Activated naive CD8-positive, alpha-beta T cell treated with anti-CD3 and anti-CD28 coated beads, Interleukin-2, amount 10 ng/mL, durations not matched to agents 7 days and 5 days (primary cell): ENCODE measurements at places on chromosomes 5 and 9. TPM values are rescaled to one million over a fixed set of nuclear protein-coding genes. Genes with fewer than 3 reads are reported as not detected.

DNA sequence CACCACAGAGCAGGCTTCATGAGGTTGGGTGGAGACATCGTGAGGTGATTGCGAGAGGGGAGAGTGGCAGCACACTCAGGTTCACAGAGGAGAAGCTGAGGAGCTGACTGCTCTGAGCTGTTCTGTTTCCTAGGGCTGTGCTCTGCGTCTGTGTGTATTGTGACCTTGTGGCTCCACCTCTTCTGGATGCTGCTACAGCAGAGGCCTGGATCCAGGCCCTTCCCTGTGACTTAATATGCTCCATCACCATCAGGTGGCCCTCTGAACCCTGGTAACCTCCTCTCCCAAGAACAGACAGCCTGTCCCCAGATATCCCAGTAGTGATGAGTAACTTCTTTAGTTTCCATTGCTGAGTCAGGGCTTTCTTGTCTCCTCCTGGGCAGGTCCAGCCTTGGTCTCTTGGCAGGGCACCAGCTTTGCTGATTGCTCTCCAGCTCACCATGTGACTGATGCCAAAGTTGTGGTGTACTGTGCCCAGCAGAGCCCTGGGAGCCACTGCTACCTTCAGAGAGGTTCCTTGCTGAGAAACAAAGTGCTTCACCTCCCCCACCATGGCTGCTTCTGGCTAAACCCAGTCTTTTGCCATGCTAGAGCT is 212.8 kb upstream of the CHD1 start:
- no peak for DNase-seq

DNA sequence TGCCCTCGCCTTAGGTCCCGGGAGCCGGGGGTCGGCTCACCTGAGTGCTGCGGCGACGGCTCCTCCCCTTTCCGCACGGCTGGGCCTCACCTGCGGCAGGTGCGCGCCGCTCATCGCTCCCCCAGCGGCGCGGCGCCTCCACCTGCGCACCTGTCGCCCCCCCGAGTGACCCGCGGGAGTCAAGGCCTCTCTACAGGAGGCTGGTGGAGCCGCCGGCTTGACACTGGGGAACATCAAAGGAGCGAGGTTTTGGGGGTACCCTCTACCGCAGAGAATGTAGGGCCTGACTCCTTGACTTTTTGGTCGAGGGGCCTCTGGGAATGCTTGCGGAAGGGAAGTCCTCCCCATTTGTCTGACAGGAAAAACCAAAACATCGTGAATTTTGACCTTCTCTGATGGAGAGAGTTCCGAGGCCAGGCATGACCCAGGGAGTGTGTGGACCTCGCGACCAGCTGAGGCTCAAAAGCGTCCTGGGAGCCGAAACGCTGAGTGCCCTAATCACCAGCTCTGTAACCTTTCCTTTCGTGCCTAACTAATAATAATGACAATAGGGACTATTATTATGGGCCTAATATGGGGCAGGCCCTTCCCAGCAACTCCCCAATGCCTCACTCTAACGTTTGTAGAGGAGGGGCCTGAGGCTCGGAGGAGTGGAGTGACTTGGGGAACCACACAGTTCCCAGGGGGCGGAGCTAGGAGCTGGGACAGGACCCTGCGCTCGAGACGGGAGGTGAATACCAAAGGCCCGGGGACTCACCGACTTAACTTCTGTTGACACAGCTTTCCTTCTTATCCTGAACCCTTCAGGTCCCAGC is 714 bp upstream of the IER5L start:
- no peak for DNase-seq

- DNase-seq = no peak
Observed at GRCh38 chr5:33827018-33827707, 64.6 kb downstream of the ADAMTS12 start.

GRCh38 chr9:92976431-92976830 is 29.1 kb downstream of the FGD3 start:
- no peak for DNase-seq

- DNase-seq = no peak
Observed at GRCh38 chr9:116190637-116191396, 37.2 kb downstream of the PAPPA start.

- DNase-seq = no peak
Observed at GRCh38 chr9:128909859-128910258, 10.9 kb upstream of the PHYHD1 start.

DNA sequence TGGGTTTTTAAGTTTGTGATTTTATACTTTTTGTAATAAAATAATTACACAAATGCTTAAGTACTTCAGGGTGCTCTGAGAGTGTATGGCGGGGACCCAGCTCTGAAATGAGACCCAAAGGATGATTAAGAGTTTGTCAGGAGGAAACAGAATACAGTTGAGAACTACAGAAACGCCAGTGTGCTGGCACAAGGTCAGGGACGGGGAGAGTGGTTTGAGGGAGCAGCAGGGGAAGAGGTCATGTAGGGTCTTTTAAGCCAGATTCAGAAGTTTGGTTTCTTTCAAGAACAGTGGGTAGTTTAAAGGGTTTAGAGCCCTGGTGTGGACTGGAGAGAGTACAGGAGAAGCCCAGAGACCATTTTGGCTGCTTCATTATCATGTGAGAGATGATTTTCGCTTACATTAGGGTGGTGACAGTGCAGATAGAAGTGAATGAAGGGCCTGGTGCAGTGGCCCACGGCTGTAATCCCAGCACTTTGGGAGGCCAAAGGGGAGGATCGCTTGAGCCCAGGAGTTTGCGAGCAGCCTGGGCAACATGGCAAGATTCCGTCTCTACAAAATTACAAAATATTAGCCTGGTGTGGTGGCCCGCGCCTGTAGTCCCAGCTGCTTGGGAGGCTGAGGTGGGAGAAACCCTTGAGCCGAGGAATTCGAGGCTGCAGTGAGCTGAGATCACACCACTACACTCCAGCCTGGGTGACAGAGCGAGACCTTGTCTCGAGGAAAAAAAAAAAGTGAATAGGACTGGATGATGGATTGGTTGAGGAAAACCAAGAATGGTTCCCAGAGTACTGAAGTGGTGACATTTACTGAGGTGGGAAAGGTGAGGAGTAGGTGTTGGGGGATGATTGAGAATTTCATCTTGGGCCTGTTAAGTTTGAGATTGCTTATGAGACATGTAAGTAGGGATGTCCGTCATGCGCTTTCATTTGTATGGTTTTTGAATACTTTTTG is 1.4 kb upstream of the ETF1 start:
- no peak for DNase-seq

DNA sequence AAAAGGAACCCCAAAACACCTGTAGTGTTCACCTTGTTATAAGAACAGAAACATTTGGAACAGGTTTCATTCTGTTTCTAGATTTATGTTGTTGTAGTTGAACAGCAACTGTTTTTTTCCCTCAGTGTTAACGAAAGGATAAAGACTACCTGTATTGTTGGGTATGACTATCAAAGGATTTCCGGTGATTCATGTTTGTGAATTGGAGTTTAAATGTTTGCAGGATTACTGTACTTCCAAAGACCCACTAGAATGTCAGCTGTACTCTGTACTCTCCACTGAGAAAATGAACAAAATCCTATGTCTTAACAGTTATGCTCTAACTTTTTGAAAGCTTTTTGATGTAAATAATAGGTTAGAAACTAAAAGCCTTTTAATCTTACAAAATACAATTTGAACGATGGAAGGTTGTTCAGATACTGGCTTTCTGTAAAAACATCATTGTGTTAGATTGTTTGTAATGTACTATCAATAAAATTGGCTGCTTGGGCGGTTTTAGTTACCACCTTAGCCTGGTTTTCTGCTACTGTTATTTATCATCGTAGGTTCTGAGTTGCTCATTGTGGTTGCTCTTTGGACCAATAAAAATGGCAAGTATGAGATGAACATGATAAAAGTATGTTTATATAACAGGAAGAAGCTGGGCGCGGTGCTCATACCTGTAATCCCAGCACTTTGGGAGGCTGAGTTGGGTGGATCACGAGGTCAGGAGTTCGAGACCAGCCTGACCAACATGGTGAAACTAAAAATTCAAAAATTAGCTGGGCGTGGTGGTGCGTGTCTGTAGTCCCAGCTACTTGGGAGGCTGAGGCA is 44.1 kb downstream of the DCP2 start:
- DNase-seq = no peak

GRCh38 chr5:54344653-54345052 is 34.3 kb upstream of the ARL15 start:
- no peak for DNase-seq

DNA sequence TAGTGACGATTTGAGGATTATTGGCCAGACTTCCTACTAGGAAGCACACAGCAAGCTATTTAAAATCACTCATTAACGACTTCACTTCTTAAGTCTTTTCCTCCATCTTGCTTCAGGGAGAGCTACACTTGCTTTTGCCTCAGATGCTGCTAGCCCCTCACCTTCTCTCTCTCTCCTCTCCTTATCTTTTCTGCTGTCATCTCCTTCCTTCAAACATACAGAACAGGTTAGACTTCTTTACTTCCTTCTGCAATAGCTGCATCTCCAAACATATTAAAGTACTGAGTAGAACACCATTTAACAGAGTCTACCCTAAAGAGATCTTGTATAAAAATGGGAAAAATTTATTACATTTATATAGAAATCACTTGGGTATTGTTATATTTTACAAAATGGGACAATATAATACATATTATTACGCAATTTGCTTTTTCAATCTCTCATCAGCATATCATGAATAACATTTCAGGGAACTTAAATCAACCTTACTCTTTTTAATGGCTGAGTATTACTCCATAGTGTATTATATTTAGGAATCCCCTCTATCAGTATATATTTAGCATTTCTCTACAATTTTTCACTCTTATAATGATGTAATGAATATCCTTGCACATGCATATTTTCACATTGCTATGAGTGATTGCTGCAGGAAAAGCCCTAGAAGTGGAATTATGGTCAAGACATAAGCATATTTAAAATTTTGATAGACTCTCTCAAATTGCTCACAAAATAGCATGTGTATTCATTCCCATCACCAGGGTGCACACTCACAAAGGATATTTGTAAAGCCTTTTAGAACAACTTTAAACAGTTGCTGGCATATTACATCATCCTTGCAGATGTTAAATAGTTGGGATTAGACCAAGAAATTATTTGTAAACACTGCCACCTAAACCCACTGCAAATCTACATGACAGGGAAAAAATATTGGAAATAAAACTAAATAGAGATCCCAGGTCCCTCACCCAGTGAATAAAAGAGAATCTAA is 164.5 kb upstream of the NFIB start:
- no peak for DNase-seq

DNA sequence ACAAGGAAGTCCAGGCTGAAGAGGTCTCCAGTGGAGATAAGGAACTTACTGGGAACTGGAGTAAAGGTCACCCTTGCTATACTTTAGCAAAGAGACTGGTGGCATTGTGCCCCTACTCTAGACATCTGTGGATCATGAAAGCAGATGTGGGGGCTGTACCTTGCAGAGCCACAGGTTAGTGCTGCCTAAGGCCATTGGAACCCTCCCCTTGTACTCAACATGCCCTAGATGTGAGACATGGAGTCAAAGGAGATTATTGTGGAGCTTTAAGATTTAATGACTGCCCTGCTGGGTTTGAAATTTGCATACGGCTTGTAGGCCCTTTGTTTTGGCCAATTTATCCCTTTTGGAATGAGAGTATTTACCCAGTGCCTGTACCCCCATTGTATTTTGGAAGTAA is 397.3 kb upstream of the GRIN3A start:
- no peak for DNase-seq

GRCh38 chr9:118650417-118650816 is 718.8 kb downstream of the BRINP1 start:
- no peak for DNase-seq

DNA sequence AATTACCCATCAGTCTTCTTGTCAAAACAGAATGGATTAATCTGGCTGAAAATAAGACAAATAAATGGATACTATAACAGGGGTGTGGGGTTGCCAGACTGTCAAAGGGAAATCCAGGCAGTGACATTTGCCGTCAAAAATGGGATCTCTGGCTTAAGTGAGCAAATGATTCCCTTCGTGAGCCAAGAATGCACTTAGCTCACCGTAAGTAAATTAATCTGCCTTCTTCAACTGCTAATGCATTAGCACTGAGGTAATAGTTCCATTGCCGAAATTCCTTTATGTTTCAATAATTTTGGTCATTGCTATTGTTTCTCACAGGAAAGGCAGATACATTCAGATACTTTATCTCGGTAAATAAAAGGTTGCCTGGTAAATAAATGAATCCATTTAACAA is 377.8 kb downstream of the KIAA0825 start:
- DNase-seq = no peak

- peak; percentile 42 for DNase-seq
Observed at GRCh38 chr9:121744687-121745395, 93.4 kb downstream of the DAB2IP start.

DNA sequence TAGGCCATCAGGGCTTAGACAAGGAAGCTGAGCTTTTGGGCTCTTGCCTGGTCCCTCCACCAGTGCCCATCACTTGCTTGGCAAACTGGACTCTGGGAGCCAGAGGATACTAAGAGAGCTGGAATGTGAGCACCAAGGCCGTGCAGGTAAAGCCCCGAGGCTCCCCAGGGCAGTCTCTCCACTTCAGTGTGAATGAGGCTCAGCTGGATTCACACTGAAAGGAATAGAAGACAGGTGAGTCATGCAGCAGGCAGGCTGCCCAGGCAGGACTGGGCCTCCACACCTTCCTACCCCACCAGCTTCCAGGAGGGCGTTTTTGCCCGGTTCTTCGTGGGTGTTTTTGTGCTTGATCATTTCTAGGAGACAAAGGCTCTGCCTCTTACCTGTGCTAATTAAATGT is 7.3 kb upstream of the CTSV start:
- DNase-seq = no peak

DNA sequence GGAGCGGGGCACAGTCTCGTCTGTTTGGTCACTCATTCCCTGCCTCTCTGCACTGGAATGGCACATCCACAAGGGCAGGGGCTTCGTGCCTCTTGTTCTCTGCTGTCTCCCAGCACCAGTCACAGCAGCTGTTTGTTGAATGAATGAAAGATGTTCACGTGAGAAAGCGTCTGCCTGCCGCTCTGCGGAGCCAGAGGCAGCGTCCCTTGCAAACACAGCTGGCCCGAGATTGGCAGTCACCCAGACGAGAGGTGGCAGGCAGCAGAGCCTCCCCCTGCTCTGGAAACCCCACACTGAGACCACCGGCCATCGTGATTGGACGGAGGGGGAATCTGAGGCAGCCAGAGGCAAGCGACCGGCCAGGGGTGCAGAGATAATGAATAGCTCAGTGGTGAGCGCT is 6.0 kb upstream of the FAM163B start:
- no peak for DNase-seq

- no peak for DNase-seq
Observed at GRCh38 chr9:92610470-92611420, 59.2 kb downstream of the IPPK start.

- DNase-seq = no peak
Observed at GRCh38 chr9:83701286-83701685, 6.5 kb downstream of the UBQLN1 start.

INVS gene
- total RNA-seq = 17.8 TPM

DROSHA gene
- total RNA-seq = 87.4 TPM

EMB gene
- total RNA-seq = 188 TPM

OR13C3 gene
- total RNA-seq = not detected

SEMA5A gene
- 0.14 TPM for total RNA-seq

OR13C5 gene
- total RNA-seq = not detected

LRRC19 gene
- total RNA-seq = not detected

LCNL1 gene
- 0.48 TPM for total RNA-seq

GALNT12 gene
- total RNA-seq = 12.6 TPM

SHISAL2B gene
- total RNA-seq = not detected

DEPDC1B gene
- 30.0 TPM for total RNA-seq

PCDHB3 gene
- not detected for total RNA-seq

ZFP37 gene
- total RNA-seq = 2.6 TPM

PTGER4 gene
- total RNA-seq = 51.4 TPM
